Heart left ventricle (tissue), 16 donors: ENCODE measurements at places on chromosomes 5 and 9. TPM values are rescaled to one million over a fixed set of nuclear protein-coding genes. Genes with fewer than 3 reads are reported as not detected.

GRCh38 chr5:94010814-94011213 is 269.4 kb upstream of the POU5F2 start:
- no peak for DNase-seq

DNA sequence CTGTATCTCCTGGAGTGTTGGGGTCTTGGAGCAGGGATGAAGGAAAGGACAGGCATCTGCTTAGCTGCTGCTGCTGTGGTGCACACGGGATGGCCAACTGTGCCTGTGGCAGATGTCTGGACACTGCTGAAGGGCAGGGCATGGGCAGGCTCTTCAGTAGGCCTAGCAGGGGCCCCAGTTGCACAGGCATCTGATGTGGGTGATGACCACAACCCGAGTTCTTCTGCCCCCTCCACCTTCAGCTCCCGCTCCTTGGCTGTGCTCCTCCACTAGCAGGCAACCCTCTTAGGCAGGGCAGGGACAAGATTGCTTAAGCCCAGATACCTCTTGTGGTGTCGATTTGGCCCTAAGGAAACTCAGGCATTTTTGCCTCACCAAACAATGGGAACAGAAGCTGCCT is 9.0 kb upstream of the MEGF10 start:
- no peak for DNase-seq

GRCh38 chr9:85942913-85943709 is 2.2 kb downstream of the NAA35 start:
- DNase-seq: no peak

Gene MEIKIN
- not detected for total RNA-seq

Gene ARHGEF37
- 18.2 TPM for total RNA-seq
